Stimulated activated CD4-positive, alpha-beta T cell treated with anti-CD3 and anti-CD28 coated beads, TNF-alpha, amount 100 ng/mL, for 24 hours (primary cell): ENCODE measurements at places on chromosomes 3 and 15.
A peak's percentile ranks its signal among the peaks of the same experiment; 100 is the strongest.

- peak; percentile 63 for DNase-seq
Measured at GRCh38 chr3:43389388-43390254, 103.3 kb downstream of the SNRK start.

DNA sequence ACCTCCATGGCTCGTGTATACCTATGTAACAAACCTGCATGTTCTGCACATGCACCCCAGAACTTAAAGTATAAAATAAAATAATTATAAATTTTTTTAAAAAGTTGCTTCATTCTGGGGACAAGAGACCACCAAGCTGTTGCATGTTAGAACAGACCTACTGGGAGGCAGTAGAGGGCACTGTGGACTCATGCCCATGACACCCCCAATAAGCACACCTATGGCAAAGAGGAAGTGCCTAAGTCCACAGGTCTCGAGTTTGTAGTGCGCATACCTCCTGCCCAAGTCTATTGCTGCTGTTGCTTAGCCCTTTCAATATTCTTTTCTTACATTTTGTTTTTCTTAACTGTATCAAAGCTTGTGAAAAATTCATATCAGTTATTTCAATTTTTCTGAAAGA, 267.9 kb upstream of the THBS1 start:
- no peak for DNase-seq

DNA sequence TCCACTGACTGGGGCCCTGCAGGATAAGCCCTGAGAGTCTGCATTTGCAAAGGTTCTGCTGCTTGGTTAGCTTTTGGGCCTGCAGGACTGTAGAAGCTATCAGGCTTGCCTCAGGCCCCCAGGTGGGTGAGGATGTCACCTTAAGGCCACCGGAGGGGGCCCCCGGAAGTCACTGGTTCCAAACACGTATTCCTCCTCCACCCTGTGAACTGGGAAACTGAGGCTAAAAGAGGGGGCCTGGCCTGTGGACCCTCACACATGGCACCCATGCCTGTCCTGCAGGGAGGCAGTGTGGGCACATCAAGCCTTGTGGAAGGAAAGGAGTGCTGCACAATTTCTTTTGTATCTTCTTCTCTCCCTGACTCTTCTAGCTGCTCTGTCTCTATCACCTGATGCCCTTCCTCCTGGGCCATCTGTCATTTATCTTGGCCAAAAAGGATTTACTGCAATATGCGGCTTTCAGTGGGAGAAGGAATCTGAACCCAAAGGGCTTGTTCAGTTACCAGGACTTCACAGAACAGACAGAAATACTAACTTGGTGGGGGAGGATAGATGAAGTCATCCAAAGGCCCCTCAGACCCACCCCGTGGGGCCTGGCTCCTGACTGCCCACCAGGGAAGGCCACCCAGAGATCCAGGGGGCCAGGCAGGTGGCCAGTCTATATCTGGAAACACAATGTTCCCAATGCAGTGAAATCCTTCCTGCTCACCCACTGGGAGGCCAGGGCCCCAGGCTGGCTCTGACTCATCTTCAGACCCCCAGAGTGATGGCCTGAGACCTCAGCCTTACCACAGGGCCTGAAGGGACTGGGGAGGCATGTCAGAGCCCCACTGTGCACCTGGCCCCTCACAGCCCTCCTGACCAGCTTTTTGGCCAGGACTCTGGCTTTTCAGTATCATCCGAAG, 18.3 kb downstream of the UBAP1L start:
- no peak for DNase-seq

GRCh38 chr3:99681512-99681911, 43.1 kb downstream of the COL8A1 start:
- no peak for DNase-seq

DNA sequence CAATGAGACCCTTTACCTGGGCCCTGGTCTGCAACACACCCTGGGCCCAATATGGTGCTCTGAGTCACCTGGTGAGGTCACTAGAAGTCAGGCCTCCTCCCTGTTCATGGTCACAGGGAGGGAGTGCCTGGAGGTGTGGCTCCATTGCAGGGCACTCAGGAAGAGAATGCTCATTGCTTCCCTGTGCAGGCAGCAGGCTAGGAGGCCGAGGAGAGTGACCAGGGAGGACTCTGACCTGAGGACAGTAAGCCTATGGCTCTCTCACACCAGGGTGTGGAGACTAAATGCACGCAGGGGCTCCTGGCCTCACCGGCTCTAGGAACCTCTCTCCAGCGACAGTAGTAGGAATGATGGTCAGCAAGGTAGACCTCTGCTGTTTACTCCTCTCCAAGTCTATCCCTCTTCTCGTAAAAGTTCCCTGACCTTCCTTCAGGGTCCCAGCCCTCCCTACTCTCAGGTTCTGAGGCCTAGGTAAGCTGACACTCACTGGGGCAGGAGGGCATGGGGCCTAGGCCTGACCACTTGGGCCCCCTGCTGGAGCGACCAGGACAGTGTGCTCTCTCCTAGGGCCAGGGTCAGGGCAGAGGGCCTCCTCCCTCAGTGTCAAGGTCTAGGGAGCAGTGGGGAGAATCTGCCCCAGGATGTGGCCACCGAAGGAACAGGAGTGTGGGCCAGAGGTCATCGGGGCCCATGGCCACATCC, 9.6 kb upstream of the SLCO2A1 start:
- no peak for DNase-seq

DNA sequence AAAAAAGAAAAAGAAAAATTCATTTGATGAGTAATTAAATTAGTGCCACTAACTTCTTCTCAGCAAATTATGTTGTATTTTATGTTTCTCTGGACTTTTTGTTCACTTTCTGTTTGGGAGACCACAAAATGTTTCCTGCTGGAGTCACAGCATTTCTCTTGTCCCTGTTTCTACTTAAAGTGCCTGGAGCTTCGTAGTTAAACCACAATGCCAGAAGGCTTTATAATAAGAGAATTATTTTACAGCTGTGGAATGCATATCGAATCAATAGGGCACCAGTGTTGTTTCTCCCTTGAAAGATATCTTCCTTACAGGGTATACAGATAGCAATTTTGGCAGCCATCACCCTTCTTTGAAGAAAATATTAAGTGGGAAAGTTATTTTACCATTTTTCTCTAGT, 3.2 kb downstream of the DTWD1 start:
- DNase-seq = no peak

DNA sequence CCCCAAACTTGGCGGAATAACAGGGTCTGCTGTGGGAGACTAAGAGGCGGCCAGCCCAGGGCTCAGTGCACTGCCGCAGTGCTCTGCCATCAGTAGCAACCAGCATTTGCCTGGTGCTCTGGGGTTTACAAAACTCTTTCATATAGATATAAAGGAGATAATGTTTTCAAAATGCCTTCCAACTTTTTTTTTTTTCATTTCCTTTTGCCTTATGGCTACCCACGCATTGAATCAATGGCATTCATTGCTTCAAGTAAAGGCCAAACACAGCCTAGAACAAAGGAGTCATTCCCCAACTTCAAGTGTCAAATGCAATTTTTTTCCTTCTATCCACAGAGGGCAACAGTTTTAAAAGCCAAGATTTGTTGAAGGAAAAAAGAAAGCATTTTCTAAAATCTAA, 11.6 kb upstream of the SLC24A5 start:
- DNase-seq = no peak

DNA sequence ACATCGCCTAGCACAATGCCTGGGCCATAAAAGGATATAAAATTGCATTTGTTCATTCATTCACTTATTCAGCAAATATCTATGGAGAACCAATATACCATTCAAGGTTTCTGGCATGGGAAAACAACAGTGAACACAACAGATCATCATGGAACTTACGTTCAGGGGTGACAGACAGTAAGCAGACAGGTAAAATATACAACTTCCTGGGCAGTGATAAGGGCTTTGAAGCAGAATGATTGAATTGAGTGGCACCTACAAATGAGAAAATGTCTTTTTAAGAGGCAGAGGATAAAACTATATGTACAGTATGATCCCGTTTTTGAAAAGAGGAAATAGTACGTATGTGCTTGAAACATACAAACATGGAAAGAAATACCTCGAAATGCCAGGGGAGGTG, 39.2 kb downstream of the CMTM7 start:
- DNase-seq = no peak

GRCh38 chr3:155989536-155989935, 119.1 kb downstream of the GMPS start:
- no peak for DNase-seq

- DNase-seq = no peak
Measured at GRCh38 chr3:33089515-33089914, 7.4 kb downstream of the GLB1 start.
